Inflammatory macrophage (primary cell): ENCODE measurements at places on chromosomes 12 and 14.

DNA sequence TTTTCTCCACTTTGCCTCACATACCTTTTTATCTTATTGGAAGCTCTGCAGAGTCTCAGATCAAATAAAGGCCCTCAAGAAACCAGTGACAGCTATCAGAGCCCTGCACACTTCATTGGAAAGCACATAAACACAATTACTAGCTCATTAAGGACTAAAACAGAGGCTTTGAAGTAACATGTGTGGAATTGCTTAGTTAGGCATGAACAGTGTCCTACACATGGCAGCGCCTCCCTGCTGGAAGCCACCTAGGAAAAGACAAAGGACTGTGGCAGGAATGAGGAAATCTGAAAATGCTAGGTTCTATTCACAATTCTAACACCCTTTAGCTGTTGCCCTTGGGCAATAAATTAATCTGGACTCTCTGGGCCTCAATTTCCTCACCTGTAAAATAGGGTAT lies 89.4 kb downstream of the SUDS3 start:
- DNase-seq, result no peak

GRCh38 chr14:106564058-106564643 lies 1037.8 kb downstream of the TMEM121 start:
- peak; percentile 48 for DNase-seq

DNA sequence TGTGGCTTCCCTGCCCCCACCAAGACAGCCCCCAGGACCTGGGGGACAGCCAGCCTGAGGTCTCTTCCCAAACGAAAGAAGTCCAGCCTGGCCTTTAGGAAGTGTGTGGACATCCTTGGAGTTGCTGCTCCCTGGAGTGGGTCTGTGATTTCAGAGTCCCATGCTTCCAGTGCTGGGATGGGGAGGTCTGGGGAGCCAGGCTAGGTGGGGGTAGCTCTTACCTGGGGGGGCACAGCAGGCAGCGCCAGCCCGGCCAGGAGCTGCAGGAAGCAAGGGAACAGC lies 509 bp downstream of the PGF start:
- DNase-seq, result no peak

DNA sequence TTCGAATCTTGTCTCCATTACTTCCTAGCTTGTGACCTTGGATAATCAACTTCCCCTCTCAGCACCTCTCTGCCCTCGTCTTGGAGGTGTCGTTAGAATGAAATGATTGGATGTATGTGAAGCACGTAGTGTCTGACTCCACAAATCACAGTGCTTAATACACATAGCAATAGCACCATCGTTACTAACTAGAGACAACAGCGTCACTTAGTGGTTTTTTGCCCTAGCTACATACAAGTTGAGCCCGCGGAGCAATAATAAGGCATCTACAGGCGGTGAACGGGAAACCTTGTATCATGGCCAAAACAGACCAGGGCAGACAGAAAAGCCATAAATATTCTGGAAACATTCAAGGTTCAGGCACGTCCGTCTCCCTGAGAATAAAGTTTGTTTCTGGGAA lies 154.9 kb downstream of the ASCL4 start:
- peak; percentile 7 for DNase-seq

GRCh38 chr14:53646925-53647324 lies 309.7 kb downstream of the BMP4 start:
- DNase-seq, result no peak

GRCh38 chr12:97968641-97969197 lies 506.1 kb downstream of the RMST start:
- no peak for DNase-seq

DNA sequence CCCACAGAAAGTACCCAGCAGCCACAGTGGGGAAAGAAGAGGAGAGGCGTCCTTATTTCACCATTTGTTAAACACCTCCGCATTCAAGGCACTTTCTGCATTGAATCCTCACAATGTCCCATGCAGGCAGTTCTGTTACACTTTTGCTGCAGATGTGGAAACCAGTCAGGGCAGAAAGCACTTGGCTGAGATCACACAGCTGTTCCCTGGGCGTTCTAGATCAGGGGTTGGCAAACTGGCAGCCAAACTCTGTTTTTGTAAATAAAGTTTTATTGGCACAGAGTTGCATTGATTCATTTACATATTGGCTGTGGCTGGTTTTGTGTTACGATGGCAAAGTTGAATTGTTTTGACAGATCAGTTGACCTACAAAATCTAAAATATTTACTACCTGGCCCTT lies 20.1 kb downstream of the FOXN4 start:
- DNase-seq, result no peak

- peak; percentile 20 for DNase-seq
These were observed 2.2 kb downstream of the ZFP36L1 start for GRCh38 chr14:68790644-68791077.

DNA sequence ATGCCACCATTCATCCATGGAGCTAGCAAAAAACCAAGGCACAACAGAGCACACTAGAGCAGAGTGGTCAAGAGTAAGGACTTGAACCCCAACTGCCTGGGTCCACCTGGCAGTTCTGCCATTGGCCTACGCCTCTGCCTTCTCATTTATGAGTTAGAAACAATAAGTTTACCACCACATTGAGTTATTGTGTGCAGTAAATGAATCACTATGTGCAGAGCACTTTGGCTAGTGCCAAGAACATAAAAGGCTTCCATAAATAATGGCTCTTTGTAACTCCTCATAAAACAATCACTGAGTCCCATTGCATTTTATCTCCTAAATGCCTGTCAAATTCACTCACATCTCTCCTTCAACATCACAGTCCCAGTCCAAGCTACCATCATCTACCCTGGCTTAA lies 86.3 kb downstream of the OTX2 start:
- DNase-seq, result no peak

GRCh38 chr12:66716522-66716921 lies 37.6 kb upstream of the GRIP1 start:
- DNase-seq, result no peak

DNA sequence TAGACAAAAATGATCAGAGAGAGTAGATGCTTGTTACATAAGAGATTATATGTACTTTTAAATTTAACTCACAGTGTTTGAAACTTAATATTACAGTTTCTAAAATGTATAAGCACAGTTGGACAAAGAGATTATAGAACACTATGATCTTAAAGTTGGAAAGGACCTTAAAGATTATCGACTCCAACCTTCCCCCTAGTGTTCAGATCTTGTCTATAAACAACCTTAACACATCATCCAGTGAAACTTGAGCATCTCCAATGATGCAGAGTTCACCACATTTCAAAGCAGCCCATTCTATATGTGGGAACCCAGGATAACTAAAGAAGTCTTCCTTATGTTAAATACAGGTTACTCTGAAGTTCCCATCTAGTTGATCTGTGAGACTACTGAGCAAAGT lies 480.8 kb downstream of the RMST start:
- no peak for DNase-seq

DNA sequence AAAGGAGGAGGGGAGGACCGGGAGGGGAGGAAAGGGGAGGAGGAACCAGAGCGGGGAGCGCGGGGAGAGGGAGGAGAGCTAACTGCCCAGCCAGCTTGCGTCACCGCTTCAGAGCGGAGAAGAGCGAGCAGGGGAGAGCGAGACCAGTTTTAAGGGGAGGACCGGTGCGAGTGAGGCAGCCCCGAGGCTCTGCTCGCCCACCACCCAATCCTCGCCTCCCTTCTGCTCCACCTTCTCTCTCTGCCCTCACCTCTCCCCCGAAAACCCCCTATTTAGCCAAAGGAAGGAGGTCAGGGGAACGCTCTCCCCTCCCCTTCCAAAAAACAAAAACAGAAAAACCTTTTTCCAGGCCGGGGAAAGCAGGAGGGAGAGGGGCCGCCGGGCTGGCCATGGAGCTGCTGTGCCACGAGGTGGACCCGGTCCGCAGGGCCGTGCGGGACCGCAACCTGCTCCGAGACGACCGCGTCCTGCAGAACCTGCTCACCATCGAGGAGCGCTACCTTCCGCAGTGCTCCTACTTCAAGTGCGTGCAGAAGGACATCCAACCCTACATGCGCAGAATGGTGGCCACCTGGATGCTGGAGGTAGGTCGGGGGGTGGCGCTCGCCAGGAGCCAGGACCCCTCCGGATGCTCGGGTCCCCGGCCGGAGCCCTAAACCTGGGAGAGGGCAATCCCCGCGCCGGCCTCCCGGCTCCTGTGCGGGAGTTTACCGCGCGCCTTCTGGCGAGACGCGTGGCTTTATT lies at the start of gene CCND2:
CCND2 (plus strand) TSS at position 111 of the 744 bp plus-strand sequence; CDS start at position 390, 279 bp downstream.
- peak; percentile 71 for DNase-seq

DNA sequence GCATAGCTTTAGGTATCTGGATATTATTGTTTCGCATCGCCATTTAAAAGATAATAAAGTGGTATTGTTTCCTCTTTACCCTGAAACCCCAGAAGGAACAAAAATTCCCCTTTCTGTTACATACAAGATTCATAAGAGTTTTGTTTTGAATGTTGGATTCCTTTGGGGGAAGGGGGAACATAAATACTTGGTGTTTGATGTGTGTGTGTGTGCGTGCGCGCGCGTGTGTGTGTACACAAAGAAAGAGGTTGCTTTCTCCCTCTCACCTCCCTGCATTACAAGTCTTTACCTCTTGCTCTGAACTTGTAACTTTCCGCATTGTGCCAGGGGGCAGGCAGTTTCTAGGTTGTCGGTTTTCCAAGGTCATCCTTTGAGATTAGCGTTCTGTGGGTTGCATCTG lies 76.4 kb downstream of the GPATCH2L start:
- no peak for DNase-seq

- DNase-seq, result no peak
These were observed 80.4 kb upstream of the DIO3 start for GRCh38 chr14:101480747-101481530.

DNA sequence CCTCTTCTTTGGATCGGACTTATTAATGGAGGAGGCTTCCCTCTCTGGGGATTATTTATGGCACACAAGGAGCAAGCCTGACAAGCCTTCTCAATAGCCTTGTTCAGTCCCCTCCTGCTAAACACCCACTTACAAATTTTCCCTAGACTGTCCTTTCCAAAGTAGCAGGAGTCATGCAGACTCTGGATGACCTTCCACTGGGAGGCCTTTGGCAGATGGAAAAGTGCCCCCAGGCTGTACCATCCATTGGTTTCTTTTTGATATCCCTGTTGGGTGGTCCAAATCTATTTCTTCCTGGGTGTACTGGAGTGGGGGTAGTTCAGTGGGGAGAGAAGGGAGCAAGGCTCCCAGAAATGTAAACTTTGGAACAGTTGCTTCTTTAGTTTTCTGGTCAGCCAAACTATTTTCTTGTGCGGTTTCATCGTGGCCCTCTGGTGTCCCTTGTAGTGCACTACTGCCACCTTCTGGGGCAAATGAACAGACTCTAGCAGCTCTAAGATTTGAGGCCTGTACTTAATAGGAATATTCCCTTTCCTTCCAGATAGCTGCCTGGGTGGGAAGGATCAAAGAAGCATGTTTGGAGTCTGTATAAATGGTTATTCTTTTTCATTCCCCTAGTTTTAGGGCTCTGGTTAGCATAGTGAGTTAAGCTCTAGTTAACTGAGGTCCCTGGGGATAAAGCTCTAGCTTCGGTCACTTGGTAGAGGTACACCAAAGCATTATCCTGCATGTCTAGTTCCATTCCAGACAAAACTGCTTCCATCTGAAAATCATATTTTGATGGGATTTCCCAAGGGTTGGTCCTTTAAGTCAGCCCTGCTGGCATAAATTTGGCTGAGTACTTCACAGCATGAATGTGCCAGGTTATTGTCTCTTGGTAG lies 409.5 kb downstream of the SLC6A15 start:
- DNase-seq, result peak; percentile 36

- no peak for DNase-seq
These were observed 4.7 kb downstream of the LTB4R start for GRCh38 chr14:24315807-24316596.

DNA sequence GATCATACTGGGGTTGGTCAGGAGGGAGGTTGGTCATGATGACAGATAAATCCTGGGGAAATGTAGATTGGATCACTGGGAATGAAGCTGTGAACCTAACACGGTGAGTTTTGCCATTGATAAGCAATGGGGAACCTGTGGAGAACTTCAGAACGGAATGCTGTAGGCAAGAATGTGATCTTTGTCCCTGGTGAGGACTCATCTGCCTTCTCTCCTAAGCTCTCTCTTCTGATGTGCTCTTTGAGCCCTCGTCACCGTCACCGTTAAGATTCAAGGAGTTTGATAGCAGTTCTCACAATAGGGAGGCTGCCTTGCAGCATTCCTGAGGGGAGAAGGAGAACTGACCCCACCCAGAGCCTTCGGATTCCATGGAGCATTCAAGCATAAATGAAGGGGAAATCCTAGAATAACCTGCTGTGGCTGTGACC lies 217.6 kb downstream of the ANO6 start:
- no peak for DNase-seq

GRCh38 chr14:46198676-46199075 lies 452.9 kb downstream of the RPL10L start:
- DNase-seq, result no peak

DNA sequence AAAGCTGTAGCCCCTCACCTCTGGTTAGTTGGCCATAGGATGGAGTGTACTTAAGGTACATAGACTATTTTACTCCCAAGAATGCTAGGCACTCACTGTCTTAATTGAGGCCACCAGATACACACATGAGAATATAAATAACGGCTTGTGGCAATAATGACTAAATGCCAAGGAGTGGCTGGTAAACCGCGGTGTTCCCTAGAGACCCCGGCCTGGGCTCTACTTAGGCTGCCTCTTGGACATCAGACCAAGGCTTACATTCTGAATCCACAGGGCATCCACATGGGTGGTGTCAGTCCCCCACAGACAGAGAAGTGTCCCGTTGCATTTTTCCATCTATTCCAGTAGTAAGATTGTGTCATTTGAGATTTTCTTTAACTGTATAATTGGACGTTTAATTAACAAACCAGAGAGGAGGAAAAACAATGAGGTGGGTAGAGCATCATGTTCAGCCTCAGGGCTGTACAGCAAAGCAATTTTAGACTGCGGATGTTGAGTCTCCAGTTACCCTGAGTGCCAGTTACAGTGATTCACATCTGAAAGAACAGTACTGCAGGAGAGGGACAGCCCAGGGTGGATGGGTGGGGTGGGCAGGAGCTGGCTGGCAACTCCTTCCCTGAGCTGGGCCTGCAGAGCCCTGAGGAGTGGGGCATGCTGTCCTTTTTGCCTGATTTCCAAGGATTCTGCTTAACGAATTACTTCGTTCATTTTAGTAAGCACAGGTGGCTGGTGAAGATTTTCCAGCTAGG lies 20.5 kb downstream of the CKB start:
- no peak for DNase-seq

- peak; percentile 52 for DNase-seq
These were observed 31.5 kb downstream of the CFL2 start for GRCh38 chr14:34682787-34683321.

GRCh38 chr12:47941475-47941780 lies 22.0 kb upstream of the TMEM106C start:
- peak; percentile 53 for DNase-seq

- peak; percentile 35 for DNase-seq
These were observed 43.0 kb upstream of the GSG1 start for GRCh38 chr12:13146336-13146938.

GRCh38 chr12:111275308-111275707 lies 93.6 kb downstream of the PHETA1 start:
- DNase-seq, result no peak

- DNase-seq, result no peak
These were observed 206.6 kb downstream of the MON2 start for GRCh38 chr12:62673028-62673815.
